NCI-H1092 treated with DMSO at 0.1 percent for 48 hours (cell line): ENCODE measurements at places on chromosomes 5 and 9.

- peak; percentile 30 for DNase-seq
These were observed 427 bp downstream of the SERINC5 start for GRCh38 chr5:80255431-80255810.

- DNase-seq = peak; percentile 66
These were observed 912.3 kb upstream of the SEMA6A start for GRCh38 chr5:117486879-117487391.

DNA sequence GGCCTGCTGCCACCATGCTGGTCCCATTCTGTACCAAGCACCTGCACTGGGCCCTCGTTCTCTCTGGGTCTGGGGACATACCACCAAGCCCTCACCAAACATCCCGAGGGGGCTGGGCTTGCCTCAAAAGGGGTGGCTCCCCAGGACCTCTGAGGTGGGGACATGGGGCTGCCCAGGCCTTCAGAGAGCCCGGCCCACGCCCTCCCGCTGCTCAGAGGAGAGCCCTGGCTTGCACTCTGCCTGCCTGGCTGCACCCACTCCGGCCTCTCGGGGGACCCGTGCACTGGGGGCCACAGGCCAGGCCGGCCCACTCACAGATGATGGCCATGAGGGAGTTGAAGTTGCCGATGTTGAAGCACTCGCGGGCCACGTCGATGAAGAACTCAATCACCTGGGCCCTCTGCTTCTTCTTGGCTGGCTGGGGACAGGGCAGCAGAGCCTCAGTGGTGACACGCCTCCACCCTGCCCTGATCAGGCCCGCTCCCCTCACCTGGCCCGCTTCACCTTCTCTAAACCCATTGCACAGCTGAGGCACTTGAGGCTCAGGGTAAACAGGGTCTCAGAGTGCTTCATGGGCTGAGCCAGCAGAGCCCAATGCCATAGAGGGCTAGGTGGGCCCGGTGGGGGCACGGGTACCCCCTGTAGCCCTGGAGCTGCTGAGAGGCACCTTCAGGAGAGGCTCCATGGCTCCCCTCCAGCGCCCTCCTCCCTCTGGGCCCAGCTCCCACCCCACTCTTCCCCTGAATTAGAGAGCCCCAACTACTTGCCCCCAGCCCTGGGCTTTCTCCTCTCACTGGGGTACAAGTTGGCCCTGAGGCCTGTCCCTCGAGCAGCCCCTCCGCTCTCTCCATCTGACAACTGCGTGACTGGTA, 47.7 kb upstream of the RNF130 start:
- DNase-seq = no peak

DNA sequence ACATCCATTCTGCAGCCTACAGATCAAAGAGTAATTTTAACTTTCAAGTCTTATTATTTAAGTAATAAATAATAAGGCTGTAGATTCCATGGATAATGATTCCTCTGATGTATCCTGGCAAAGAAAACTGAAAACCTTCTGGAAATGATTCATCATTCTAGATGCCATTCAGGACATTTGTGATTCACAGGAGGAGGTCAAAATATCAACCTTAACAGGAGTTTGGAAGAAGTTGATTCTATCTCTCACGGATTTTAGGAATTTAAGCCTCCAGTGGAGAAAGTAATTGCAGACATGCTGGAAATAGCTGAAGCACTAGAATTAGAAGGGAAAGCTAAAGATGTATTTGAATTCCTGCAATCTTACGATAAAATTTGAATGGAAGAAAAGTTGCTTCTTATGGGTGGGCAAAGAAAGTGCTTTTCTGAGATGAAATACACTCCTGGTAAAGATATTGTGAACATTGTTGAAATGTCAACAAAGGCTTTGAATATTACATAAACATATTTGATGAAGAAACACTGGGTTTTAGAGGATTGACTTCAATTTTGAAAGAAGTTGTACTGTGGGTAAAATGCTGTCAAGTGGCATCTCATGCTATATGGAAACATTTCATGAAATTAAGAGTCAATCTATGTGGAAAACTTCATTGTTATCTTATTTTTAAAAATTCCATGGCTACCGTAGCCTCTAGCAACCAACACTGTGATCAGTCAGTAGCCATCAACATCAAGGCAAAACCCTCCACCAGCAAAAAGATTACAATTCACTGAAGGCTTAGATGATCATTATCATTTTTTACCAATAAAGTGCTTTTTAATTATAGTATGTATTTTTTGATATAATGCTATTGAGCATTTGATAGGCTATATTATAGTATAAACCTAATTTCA, 1141.0 kb downstream of the CDH12 start:
- no peak for DNase-seq

- DNase-seq = no peak
These were observed 28.4 kb upstream of the TLE1 start for GRCh38 chr9:81717747-81718077.

GRCh38 chr5:96114736-96115135, 153.1 kb upstream of the ELL2 start:
- no peak for DNase-seq

GRCh38 chr5:106833517-106833916, 837.2 kb downstream of the EFNA5 start:
- no peak for DNase-seq

- no peak for DNase-seq
These were observed 78.6 kb downstream of the SERINC5 start for GRCh38 chr5:80177236-80177635.

DNA sequence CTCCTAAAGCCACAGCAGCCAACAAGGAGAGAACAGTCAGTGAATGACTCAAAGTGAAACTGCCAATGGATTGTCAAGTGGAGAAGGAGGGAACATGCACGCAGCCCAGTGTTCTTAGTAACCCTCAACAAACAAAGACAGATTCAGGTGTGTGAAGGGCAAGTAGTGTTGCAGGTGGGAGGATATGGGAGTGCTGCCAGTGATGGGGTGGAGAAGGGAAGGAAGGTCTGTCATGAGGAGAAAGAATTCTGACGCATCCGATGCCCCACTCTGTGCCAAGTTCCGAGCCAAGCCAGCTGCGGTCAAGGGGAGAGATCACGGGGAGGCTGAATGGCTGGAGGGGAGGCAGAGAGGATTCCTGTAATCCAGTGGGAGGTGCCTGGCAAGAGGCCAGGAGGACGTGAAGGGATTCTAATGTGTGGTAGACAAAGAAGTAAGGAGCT, 56.5 kb downstream of the CAST start:
- no peak for DNase-seq

DNA sequence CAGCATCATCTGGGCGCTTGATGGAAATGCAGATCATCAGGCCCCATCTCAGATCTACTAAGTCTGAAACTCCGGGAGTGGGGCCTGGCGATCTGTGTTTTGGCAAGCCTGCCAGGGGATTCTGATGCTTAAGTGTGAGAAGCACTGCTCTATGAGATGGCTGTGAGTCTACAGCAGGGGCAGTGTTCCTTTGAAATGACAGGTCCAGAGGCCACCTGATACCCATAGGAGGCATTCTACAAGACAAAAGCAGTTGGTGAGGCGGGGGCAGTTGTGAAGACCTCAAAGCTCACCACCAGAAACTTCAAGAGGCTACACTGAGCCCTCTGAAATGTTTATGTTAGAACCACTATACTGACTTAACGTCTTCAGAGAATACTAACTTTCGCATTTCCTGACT, 86.9 kb upstream of the SPATA31D4 start:
- DNase-seq = no peak

GRCh38 chr5:62308439-62308838, 2.4 kb downstream of the KIF2A start:
- no peak for DNase-seq

DNA sequence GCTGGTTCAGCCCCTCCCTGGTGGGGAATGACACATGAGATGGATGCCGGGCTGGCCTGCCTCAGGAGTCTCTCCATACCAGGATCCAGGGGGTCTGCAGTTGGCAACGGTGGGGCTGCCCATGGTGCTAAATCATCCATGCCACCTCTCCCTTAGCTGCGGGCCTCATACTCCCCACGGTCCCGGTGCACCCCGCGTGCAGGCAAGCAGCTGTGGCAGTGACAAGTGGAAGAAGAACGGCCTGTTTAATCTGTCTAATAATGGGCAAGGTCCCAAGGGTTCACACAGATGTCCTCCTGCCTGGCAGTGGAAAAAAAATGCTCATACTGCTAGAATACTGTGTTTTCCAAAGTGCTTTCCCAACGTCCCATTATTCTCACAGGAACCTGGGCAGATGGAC, 196.9 kb upstream of the PANK3 start:
- no peak for DNase-seq

GRCh38 chr9:136978073-136978864, 965 bp downstream of the PTGDS start:
- peak; percentile 20 for DNase-seq

DNA sequence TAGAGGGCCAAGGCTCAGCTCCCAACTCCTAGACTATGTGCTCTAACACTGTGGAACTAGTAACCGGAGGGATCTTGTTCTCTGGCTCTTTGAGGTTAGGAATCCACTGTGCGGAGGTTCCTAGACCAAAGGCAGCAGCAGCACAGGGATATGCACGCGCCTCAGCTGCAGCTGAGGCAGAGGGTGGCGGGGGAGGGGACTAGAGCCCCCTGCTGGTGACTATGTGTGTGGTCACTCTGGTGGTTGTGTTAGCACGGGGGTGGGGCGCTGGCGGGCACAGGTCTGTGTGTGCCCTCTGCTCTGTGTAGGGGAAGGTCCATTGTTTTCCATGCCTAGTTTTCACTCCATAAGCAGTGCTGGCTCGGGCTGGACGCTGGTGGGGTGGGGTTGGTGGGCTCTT, 458.0 kb upstream of the IZUMO3 start:
- no peak for DNase-seq

GRCh38 chr5:168886157-168886556, 307.0 kb upstream of the PANK3 start:
- no peak for DNase-seq

GRCh38 chr5:34467436-34467835, 188.7 kb upstream of the RAI14 start:
- no peak for DNase-seq

GRCh38 chr5:78533356-78533755, 115.2 kb downstream of the LHFPL2 start:
- DNase-seq = no peak

DNA sequence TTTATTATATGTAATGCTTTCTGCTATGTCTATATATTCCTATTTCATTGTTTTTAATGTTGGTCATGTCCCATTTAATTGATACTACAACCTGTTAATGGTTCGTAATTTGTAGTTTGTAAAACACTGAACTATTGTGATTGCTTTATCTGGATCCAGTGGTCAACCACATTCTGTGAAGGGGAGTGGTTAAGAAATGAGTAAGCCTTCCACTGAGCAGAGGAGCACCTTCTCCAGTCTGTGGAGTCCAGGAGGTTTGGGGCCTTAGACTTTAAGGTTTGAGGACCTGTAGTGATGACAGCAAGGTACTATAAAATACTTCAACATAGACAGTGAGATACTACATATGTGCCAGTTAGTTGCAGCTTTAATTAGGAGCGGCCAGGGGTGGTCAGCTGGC, 67.7 kb upstream of the RAD23B start:
- no peak for DNase-seq

GRCh38 chr9:112401175-112401815, 21.4 kb downstream of the HSDL2 start:
- peak; percentile 10 for DNase-seq

DNA sequence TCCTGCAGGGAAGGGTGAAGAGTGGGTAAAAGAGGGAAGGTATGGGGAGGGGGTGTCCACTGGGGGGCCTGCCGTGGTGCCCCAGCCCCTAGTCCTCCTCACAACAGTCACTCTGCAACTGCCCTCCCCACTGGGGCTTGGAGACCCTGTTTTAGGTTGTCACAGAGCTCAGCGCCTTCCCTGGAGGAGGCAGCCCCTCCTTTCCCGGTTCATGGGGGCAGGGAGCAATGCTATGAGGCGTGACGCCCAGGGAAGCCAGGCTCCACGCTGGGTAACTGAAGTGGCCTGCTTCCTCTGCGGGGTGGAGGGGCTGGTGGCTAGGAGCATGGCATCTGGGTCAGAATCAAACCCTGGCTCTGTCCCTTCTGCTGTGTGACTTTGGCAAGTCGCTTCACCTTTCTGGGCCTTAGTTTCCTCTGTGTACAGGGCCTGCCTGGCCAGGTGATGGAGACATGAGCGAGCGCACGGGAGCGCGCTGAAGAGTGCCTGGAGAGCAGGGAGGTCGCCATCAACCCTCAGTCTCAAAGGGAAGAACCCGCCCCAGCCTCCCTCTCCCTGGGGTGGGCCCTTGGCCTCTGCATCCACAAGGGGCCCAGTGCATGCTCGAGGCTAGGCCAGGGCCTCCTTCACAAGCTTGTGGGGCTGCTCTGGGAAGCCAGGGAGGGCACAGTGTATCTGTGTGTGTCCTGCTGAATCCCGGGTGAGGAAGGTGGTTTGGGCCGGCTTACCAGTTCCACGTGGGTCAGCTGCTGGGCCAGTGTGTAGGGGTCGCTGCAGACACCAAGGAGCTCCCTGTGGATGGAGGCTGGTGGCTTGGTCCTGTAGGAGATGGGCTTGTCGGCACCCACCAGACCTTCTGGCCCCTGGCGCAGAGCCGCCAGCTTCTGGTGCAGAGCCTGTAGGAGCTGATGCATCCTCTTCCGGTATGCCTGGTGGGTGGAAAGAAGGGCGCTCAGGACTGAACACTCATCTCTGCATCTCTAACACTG, 56.4 kb upstream of the RNF130 start:
- no peak for DNase-seq

- no peak for DNase-seq
These were observed 42.6 kb downstream of the NEK6 start for GRCh38 chr9:124300312-124300711.

GRCh38 chr5:1264211-1264610, 30.7 kb downstream of the TERT start:
- no peak for DNase-seq

DNA sequence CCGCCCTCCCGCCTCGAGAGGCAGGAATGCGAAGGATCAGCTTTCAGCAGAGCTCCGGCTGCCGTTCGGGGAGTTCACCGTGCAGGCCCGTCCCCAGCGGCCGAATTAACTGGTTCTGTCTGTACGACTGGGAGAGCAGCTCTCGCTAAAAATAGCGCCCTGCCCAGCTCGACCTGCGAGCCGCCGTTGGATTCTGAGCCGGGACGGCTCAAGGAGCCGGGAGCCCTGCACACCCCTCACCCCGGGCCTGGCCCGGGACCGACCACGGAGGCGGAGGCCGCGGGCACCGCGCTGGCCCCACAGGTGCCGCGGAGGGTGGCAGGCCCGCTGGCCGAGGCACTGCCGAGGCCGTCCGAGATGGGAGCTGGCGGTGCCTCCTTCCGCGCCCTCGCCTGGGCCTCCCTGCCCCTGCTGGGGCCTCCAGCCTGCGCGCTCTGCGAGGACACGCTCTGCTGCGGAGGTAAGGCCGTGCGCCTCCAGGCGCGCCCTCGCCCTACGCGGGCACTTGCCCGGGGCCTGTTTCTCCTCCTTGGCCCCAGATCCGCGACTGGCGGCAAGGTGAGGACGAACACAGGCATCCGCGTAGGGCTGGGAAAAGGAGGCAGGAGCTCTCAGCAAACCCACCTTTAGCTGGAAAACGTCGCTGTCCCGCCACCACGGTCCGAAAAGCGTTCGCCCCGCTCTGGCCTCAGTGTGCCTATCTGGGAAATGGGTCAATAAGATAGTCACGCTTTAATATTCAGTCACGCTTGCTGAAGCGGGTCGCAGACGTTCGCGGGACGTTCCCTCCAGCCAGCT, 53.1 kb upstream of the DAB2IP start:
- DNase-seq = peak; percentile 25

DNA sequence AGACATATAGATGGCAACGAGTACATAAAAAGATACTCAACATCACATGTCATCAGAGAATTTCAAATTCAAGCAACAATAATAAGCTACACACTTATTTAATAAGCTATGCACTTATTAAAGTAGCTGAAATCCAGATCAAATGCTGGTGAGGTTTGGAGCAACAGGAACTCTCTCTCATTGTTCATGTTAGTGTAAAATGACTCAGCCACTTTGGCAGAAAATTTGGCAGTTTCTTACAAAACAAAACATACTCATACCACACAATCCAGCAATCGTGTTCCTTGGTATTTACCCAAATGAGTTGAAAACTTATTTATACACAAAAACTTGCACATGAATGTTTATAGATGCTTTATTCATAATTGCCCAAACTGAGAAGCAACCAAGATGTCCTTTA, 131.5 kb upstream of the NFIL3 start:
- DNase-seq = no peak
